Muscle of arm (tissue), 14 donors: ENCODE measurements at places on chromosomes 11 and 22.

DNA sequence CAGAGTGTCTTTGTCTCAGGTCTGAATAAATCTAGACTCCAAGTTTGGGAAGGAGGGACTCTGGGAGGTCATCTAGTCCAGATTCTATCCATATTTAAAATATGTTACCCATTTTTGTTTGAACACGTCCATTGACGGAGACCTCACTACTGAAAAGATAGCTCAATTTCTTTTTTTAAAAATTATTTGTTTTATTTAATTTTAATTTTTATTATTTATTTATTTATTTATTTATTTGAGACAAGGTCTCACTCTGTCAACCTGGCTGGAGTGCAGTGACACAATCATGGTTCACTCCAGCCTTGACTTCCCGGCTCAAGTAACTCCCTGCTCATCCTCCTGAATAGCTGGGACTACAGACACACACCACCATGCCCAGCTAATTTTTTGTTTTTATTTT is 89.5 kb upstream of the SNX19 start:
- DNase-seq: no peak

DNA sequence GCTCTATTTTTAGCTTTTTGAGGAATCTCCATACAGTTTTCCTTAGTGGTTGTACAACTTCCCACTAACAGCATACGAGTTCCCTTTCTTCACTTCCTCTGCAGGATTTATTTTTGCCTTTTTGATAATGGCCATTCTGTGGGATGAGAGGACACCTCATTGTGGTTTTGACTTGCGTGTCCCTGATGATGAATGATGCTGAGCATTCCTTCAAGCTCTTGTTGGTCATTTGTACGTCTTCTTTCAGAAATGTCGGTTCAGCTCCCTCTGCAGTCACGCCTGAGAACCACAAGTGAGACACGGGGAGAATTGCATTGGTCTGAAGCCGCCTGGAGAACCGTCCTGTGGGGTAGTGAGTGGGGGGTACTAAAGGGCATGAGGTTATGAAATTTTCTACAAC is 2.0 kb upstream of the KRTAP5-10 start:
- DNase-seq: peak; percentile 12

DNA sequence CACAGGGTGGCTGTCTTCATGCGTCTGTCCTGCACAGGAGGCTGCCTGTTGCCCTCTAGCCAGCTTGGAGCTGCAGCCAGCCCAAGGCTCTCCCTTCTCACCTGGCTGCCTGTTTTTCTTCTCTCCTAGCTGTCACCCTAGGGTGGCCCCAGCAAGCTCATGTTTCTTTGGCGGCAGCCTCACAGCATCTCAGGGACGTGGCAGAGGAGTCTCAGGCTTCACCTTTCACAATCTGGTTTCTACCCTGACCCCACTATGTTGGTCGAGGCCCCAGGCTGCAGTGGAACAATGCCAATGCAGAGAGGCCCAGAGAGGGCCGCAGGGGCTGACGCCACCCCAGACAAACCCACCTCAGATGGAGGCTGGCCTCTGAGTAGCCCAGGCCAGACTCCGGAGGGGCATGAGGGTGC is 2.5 kb upstream of the CLDN5 start:
- DNase-seq: no peak

GRCh38 chr11:19344661-19345518 is 104.1 kb upstream of the E2F8 start:
- DNase-seq: no peak

- DNase-seq: no peak
Measured at GRCh38 chr11:118202599-118203422, 22.0 kb downstream of the JAML start.

DNA sequence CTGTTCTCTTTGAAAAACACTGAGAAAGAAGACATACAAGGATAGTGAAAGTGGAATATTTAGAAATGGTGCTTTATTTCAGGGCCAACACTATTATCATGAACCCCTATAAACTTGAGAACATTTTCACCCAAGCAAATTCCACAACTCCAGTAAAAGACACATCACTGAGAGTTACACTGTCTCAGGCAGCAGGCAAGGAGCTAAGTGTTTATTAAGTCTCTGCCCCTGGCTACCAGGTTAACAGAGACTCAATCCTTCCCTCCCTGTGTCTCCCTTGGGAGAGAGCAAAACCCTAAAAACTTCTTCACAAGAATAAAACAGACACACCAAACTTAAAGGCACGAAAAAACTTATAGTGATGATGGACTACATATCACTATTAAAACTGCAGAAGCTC is 18.5 kb downstream of the MPPED2 start:
- DNase-seq: no peak
